ENCODE measurements at places on chromosomes 13 and 19.
A peak's percentile ranks its signal among the peaks of the same experiment; 100 is the strongest.

GRCh38 chr19:45999653-46000121 is 4.4 kb downstream of the CCDC61 start:
- no peak for DNase-seq

DNA sequence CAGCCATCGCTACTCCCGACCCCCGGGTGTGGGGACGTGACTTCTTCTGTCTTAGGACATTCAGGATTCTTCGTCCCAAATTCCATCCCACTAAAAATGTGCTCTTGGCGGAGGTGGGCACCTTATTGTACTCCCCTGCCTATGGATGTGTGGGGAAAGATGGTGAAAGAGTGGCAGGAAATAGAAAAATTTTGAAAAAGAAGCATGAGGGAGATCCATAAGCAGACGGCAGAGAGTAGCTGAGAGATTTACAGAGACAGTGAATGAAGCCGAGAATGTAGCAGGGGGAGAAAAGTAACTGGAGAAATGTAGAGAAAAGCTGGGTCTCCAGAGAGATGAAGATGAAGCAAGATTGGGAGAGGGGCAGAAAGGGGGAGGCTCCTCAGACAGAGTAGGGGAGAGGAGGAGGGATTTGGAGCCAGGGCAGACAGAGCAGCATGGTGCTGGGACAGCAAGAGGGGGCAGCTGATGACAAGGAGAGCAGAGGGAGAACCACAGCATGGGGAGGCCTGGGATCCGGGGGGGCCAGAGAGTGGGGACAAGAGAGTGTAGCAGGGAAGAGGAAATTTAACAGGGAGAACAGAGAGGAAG is 843 bp downstream of the ZNF610 start:
- no peak for DNase-seq

GRCh38 chr19:45448887-45449299 is 18.9 kb upstream of the FOSB start:
- no peak for DNase-seq

GRCh38 chr13:69274231-69274630 is 833.4 kb upstream of the ATXN8OS start:
- no peak for DNase-seq

- no peak for DNase-seq
These were observed 419.9 kb downstream of the PCDH17 start for GRCh38 chr13:58051396-58051795.

DNA sequence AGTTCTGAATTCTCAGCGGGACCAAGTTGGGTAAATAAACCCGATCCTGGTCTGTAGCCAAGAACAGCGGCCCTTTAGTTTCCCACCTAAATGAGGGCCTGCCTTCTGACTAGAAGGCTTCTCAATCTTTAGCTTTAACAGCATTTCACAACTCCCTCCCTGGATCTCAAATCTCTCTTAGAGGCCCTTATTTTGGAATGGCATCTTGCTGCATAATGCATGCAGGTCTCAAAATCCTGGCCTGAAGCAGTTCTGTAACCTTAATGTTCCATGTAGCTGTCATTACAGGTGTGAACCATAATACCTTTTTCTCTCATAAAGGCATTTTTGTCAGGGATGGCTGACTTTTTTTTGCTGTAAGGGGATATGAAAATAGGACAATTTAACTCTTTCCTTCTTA is 29.5 kb downstream of the ZNF90 start:
- no peak for DNase-seq

DNA sequence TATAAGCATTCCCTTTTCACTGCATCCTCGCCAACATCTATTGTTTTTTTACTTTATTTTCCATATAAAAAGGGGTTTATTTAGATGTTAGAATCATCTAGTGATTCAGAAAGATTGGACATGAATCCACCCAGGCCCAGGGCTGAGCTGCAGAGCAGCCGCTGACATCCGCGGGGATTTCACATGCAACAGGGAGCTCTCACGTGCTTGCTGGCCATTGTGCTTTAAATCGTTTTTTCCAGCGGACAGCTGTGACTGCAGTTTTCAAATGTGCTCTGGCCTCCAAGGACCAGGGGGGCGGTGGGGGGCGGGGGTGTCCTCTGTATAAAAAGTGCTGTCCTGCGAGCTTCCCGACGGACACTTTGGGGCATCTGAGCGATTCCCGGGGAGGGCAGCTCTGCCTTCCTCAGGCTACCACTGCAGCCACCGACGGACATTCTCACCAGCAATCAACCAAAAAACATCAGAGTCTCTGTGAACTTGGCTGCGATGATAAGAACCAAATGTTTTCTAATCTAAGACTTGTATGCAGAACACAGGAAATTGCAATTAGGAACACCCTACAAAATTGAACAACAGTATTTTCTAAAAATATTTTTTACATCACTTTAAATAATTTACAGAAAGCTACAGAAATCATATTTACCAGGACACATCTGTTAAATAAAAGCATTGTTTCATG is 12.6 kb downstream of the RB1 start:
- DNase-seq = no peak

- DNase-seq = no peak
These were observed 40.2 kb upstream of the GPR183 start for GRCh38 chr13:99347335-99347878.

GRCh38 chr19:45164577-45165335 is 4.0 kb upstream of the NKPD1 start:
- DNase-seq = peak; percentile 81

DNA sequence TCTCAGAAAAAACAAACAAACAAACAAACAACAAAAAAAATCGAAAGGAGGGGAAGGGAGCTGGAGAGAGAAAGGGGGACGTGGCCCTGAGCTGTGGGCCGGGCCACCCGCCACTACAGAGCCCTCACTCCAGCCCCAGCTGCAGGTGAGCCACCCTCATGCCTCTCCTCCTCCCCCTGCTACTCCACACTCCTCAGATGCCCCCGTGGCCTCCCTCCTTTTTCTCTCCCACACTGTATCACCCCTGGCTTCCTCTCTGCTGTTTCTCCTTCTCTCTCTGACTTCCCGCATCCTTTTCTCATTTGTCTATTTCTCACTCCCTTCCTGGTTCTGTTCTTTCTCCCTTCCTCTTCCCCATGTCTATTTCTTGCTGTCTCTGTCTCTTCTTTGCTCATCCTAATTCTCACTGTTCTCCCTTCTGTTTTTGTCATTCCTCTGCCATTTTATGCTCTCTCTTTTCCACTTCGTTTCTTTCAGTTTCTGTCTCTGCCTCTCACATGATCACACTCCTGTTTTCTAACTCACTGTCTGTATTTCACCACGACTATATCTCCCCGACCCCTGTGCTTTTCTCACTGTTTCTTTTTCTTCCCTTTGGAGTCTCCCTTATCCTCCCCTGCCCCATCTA is 2.7 kb downstream of the KLK2 start:
- DNase-seq = peak; percentile 34

- no peak for DNase-seq
These were observed 200.5 kb downstream of the ABCC4 start for GRCh38 chr13:95100525-95101433.

DNA sequence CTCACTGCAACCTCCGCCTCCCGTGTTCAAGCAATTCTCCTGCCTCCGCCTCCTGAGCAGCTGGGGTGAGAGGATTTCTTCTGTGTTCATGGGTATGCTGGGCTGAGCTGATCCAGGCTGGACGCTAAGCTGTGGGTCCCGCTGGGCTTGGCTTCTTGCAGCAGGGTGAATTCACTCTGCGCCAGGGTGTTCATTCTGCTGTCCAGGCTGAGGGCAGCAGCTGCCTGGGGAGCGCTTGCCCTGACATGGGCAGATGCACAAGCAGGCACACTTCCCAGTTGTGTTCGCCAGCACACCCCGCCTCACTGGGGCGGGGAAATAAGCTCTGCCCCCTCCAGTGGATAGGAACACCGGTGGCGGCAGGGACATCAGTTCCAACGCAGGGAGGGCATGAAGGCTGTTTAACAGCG is 7.3 kb upstream of the INAFM1 start:
- DNase-seq = no peak

DNA sequence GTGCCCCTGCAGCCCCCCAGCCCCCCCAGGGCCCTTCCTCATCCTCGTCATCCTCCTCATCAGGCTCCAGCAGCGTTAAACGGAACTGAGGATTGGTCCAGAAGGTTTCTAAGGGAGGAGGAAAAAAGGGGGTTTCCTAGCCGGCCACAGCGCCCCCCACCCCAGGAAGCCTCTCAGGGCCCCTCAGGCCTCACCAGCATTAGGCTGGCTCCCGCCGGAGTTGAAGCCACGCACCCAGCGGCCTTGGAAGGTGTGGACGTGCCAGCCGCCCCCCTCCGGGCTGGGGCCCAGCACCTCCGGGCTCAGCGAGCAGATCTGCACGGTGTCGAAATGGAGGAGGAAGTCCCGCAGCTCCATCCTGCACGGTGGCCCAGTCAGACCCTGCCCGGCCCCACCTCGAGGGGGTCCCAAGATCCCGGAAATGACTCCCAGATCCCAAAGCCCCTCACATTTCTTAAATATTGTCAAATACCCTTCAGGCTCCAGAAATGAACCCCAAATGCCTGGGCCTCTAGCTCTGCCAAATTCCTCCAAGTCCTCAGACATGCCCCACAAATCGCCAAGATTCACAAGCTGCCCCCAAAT is 6.9 kb downstream of the CAPN12 start:
- no peak for DNase-seq

- DNase-seq = no peak
These were observed 17.2 kb upstream of the RNASEH2B start for GRCh38 chr13:50892210-50892944.

GRCh38 chr13:96460609-96461008 is 370.7 kb downstream of the HS6ST3 start:
- no peak for DNase-seq

DNA sequence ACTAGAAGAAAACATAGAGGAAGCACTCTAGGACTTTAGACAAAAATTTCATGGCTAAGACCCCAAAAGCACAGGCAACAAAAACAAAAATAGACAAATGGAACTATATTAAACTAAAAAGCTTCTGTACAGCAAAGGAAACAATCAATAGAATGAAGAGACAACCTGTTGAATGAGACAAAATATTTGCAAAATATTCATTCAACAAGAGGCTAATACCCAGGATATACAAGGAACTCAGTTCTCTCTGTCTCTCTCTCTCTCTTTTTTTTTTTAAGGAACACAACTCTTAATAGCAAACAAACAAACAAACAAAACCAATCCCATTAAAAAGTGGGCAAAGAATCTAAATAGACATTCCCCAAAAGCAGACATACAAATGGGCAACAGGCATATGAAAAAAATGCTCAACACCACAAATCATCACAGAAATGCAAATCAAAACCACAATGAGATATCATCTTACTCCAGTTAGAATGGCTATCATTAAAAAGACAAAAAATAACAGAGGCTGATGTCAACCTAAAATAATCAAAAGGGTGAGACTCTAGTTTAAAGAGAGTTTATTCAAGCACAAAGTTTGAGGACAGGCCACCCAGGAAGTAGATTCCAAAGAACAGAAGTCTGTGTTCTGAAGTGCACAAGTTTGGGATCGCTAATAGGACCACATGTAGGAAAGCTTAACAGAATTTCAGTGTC is 27.1 kb upstream of the SLC7A9 start:
- no peak for DNase-seq

DNA sequence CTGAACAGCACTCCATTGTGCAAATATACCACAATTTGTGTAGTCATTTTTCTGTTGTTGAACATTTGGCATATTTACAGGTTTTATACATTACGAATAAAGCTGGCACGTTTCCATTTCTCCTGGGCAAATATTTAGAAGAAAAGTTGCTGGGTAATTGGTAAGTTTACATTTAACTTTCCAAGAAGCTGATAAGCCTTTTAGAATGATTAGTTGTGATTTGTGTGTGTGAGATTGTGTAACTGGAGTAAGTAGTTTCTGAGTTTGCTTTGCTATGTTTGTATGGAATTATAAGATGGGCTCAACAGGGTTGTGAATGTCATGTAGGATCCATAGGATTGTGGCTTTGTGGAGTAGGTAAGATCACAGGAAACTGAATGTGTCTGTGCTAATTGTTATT is 1.6 kb upstream of the ZNF529 start:
- DNase-seq = no peak

GRCh38 chr19:2461751-2462634 is 5.2 kb upstream of the LMNB2 start:
- peak; percentile 90 for DNase-seq

GRCh38 chr13:113902986-113903775 is 39.3 kb upstream of the GAS6 start:
- no peak for DNase-seq

- no peak for DNase-seq
These were observed 72.8 kb downstream of the EFNB2 start for GRCh38 chr13:106462710-106463109.

GRCh38 chr13:25860862-25861261 is 191.0 kb downstream of the SHISA2 start:
- no peak for DNase-seq

GRCh38 chr13:81488021-81488420 is 1147.1 kb upstream of the SPRY2 start:
- DNase-seq = no peak

- DNase-seq = no peak
These were observed 1632.0 kb downstream of the PCDH9 start for GRCh38 chr13:65597839-65598818.

DNA sequence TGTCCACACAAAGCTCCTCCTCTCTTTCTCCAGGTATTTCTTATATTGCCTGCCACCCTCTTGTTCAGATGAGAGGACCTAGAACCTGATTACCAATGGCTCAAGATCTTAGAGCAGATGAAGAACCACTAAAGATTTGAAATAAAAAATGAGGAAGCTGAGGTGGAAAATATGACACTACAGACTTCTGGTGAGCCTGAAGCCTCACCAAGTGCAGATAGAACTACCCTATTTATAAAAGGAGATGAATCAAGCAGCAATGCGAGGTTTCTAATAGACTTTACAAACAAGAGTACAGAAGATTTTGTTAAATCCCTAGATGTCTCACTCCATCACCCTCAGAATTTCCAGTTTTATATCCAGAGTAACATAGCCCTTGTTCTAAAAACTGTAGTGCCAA is 345.8 kb downstream of the TBC1D4 start:
- DNase-seq = no peak

- DNase-seq = peak; percentile 44
These were observed 50.5 kb upstream of the UBE2L5 start for GRCh38 chr13:30371649-30372265.

GRCh38 chr13:31962731-31963370 is 68.7 kb upstream of the FRY start:
- DNase-seq = no peak

DNA sequence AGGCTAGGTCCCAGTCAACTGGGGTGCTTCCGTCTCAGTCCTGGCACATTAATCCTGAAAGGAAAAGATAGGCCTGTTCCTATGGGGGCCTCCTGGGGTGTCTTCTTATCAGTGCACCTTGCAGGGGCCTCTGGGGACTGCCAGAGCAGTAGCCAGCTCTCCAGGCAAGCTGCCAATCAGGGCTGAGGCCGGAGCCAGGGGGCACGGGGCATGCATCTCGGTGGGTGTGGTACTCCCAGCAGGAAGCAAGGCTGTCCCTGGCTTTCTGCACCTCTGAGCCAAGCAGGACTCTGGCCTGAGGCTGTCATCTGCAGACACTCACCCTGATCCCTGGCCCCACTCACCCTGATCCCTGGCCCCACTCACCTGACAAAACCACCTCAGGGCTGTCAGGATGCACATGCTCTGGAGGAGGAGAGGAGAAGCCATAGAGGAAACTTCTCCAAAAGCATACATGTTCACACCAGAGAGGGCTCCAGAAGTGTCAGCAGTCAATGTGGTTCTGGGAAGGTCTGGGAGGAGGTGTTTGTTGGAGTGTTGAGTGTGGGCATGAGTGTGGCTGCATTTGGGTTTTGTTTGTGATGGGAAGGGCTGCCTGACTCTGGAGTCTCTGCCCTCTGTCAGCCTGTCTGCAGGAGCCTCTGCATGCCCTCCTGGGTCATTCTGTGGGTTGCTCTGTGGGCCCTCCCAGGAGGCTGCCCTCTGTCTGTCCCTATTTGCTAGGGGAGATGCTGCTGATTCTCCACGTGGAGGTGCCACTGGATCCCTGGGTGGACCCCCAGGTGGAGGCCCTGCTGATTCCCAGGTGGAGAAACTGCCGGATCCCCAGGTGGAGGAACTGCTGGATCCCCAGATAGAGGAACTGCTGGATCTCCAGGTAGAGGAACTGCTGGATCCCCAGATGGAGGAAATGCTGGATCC is 22.7 kb upstream of the KCTD15 start:
- no peak for DNase-seq
